NCI-H1417 (cell line): ENCODE measurements at places on chromosomes 7 and 10.

DNA sequence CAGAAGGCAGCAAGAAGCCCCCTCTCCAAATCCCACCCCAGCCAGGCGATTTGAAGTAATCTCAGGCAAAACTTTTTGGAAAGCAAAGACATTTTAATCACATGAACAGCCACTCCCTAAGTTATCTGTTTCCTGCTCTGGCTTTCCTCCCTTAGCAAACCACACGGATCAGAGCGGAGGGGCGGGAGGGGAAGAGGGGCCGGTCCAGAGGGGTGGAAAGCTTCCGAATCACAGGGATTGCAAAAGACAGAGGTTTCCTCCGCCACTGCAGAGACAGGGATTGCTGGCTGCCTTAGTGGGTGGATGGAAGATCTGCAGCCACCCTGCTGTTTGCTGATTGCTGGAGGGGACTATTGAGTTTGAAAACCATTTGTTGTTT, 41.2 kb downstream of the ZCCHC24 start:
- no peak for DNase-seq

DNA sequence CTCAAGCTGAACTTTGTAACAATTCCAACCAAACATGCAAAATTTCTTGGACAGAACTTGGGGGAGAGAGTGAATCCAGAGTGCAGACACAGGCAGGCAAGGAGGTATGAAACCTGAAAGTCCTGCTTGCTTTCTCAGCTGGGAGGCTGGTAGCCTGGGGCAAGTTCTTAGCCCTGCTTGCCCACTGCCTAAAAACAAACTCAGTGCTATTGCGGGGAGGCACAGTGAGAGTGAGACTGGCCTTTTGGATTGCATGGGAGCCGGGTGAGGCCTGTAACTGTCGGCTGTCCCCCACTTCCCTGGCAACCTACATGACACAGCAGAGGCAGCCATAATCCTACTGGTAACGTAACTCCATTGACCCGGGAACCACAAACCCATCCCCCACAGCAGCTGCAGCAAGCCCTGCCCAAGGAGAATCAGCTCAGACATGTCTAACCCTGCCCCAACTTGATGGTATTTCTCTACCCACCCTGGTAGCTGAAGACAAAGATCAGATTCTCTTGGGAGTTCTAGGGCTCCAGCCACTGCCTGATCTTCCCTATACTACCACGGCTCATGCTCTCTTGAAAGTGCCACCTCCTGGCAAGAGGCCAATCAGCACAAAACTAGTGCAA, 663.6 kb downstream of the GRM8 start:
- peak; percentile 37 for DNase-seq

GRCh38 chr10:13712476-13712836, 125.7 kb downstream of the PRPF18 start:
- no peak for DNase-seq

DNA sequence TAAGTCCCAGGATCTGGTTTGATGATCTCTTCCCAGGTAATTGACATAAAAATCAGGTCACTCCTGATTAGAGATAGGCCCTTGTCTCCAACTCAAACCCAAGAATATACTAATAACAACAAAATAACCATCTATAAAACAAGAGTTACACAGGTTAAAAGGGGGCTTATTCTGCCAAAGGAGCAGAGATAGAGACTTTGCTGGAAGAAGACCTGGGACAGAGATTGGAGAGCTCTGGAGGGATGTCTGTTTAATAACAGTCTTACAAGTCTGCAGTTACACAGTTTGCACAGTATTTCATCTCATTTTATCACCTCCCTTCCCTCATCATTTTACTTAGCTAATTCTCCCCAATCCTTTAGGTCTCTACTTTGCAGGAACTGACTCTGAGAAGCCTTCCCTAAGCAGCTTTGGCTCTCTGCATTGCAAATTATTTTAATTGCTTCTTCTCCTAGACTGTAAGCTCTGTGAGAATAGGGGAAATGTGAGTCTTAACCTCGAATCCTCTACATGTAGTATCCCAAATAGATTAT, 3.7 kb upstream of the ZNF438 start:
- no peak for DNase-seq

GRCh38 chr7:3909128-3909527, 608.1 kb downstream of the SDK1 start:
- DNase-seq, result no peak

GRCh38 chr7:34315032-34315431, 343.0 kb upstream of the NPSR1 start:
- no peak for DNase-seq

DNA sequence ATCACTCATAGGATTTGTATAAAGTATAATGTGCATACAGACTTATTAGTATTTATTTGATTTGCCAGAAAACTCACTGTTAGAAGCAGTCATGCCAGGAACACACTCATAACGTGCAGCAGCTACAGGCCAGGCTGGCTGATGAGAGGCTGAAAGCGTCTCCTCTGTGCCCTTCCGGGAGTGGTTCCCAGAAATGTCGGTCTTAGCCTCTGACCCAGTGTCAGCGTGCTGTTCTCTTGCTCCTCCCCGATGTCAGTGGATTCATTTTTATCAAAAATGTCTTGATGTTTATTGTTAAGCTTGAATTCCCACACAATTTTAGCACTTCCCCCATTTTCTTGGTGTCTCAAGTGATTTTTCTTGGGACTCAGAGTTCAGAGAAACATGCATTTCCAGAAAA, 33.3 kb upstream of the GARS1 start:
- DNase-seq, result no peak

GRCh38 chr10:47092831-47093230, 181.6 kb downstream of the PTPN20 start:
- no peak for DNase-seq
